ENCODE measurements at places on chromosomes 7 and 10.

DNA sequence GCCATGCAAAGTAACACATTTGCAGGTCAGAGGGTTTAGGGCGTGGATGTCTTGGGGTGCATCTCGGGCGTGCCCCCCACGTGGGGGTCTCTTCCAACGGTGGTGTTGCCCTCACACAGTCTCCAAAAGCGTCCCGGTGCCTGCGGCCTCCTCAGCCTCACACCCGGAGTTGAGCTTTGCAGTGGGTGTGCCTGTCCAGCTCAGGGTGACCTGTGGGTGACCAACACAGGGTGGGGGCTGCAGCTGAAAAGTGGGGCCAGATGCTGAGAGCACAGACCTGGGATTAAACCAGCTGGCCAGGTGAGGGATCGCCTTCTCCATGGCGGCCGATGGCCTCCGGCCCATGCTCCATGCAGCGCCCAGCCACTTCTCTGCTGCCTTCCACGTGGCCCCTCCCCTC is 63.1 kb downstream of the PWWP2B start:
- peak; percentile 53 for DNase-seq

DNA sequence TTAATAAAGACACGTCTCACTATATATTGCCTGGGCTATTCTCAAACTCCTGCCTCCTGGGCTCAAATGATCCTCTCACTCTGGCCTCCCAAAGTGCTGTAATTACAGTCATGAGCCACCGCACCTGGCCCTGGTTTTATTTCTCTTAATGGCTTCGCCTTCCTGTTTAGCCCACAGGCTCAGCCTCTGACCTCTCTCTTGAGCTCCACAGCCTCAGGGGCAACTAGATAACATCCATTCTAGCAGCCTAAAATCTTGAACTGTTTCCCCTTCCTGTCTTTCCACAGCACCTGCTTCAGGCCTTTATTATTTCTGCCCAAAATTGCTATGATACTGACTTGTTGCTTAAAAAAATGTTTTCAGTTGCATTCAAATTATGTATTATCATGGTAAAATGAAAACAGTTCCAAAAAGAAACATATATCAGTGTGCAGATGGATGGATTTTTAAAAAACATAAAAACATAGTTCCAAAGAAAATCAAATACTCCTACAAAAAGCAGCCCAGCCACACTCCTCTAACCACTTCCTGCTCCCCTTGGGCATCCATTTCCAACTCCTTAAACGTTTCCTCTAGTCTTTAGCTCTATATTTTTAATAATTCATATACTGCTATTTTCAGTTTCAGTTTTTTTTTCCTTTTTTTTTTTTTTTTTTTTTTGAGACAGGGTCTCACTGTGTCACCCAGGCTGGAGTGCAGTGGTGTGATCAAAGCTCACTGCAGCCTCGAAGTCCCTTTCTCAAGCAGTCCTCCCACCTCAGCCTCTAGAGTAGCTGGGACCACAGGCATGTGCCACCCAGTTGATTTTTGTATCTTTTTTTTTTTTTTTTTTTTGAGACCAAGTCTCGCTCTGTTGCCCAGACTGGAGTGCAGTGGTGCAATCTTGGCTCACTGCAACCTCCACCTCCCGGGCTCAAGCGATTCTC is 5.1 kb upstream of the BAZ1B start:
- DNase-seq = no peak

- DNase-seq = no peak
Measured at GRCh38 chr7:6350433-6351058, 78.1 kb upstream of the CYTH3 start.

GRCh38 chr7:100604028-100604975 is 2.1 kb downstream of the PCOLCE start:
- DNase-seq = no peak

GRCh38 chr10:92880917-92881316 is 32.6 kb downstream of the EXOC6 start:
- DNase-seq = no peak

DNA sequence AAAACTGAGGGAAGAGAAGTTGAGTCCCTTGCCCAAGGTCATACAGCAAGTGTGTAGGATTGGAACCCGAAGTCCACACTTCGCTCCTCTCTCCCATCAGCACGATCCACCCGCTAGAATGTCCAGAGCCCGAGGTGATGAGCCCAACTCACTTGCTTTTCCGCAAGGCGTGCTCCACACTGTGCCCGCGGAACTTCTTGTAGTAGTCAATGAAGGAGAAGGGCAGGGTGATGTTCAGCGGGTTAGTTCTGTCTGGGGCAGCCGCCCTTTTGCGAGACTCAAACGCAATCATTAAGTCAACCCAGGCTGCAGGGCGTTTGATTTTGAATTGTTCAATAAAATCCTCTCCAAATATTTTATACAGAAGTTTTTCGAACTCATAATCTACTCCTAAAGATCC is 58.6 kb downstream of the PNLIPRP2 start:
- DNase-seq = peak; percentile 21

DNA sequence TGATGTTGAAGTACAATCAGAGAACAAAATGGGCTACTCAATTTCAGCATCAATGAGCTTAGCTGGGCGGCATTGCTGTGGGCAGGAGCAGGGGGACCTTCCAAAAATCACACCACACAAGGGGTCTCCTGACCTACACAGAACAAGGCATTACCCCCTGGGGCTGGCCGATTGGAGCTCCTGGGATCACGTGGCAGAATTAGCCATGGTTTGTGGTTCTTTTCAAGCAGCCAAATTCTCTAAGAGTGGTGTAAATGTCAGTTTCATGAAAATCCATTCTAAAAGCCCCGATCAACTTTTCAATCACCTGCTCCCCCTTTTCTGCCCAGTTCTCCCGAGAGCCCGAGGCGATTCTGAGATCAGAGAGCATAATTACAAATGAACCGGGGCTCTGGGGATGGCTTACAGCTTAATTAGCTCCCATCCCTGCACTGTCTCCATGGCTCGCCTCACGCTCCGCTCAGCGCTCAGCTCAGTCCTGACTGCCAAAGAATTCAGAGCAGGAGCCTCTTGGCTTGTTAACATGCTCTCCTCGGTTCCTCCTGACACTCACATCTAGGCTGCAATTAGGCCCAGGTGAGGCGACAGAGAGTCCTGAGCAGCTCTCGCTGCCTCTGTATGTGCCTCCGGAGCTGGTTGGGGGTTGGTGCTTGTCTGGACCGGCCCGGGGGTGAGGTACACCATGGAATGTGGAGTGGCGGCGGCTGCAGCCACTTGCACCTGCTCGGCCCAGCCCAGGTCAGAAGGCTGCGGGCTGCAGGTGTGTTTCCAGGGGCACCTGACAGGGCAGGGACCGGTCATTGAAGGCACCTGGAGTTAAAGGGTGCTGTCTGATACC is 111.8 kb downstream of the WDR11 start:
- DNase-seq = no peak

DNA sequence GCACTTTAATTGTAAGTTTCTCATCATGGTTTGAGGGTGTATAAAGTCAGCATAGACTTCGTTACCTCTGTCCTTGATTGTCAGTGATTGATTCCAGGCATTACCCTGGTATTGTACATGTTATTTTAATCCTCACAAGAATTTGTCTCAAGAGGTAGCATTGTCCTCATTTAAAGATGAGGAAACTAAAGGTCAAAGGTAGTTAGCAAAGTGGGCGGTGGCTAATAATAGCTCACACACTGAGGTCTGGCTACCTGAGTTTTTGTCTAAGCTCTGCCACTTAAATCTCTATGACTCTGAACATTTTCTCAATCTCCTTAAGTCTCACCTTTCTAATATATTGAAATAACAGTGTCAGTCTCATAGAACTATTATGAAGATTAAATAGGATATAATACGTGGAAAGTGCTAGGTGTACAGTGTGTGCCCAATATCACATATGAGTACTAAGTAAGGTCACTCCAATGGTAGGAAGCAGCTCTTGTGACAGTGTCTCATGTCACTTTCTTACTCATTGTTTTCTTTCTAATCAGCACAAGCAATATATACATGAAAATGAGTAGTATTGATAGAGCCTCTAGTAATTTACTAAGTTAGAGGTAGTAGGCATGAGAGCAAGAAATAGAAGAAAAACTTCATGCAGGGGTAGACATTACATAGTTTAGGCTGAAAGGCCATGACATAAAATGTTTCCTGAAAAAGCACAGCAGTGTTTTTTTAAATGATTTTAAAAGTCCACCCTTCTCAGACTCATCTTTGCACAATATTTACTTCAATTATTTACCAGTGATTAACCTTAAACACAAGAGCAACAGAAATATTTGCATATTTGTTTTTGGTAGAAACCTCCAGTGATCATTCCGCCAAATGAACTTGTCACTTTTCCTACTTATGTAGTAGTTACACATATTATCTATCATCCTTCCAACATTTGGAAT is 21.0 kb downstream of the AHR start:
- no peak for DNase-seq

DNA sequence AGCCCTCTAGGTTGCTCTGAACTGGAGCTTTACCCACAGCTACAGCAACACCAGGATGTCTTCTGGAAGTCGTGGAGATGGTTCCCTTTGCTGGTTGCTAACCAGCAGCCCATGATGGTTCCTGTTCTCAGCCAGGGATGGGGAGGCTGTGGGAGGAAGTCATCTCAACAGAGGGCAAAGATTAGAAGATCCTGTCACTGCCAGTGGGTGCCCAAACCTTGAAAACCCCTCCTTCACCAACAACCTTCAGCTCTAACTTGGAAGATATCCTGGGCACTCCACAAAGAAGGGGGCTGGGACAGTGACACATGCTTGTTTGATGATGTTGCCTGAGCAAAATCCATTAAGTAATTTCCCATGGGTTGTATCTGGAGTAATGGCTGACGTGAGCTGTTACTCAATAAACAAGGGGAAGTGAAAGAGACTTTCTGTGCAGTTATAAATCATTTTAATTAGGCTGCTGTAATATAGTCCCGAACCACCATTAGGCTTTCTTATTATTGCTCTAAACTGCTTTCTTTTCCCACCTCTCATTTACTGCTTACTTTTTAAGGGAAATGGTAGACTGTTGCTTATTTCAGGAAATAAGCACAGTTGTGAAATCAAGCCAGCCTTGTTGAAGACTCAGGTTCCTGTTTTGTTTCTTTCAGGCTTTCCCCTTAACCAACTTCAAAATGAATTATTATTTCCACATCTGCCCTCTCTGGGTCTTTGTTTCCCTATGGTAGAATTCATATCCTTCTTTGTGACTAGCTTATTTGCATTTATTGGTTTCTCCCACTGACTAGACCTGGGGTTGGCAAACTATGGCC is 124.8 kb downstream of the PPP1R17 start:
- no peak for DNase-seq

- no peak for DNase-seq
Measured at GRCh38 chr10:119650062-119650461, 1.1 kb upstream of the BAG3 start.

GRCh38 chr10:29035721-29036120 is 253.1 kb upstream of the LYZL1 start:
- DNase-seq = no peak

DNA sequence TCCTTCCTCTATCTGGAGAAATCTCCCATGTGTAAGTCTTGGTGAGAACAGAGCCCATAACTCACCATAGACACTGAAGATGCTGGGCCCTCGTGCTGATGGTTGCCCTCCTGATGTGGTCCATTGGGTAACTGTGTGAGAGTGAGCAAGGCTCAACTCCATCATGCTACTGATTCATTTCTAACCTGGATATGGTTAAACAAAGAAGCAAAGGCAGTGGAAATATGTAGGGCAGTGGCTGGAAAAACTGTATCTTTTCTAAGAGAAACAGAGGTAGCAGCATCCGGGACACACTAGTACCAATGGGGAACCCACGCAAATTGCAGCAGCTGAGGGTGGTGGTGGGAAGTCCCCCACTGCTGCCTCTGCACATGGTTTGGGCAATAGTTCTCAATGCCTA is 221.7 kb downstream of the KLF6 start:
- DNase-seq = no peak

DNA sequence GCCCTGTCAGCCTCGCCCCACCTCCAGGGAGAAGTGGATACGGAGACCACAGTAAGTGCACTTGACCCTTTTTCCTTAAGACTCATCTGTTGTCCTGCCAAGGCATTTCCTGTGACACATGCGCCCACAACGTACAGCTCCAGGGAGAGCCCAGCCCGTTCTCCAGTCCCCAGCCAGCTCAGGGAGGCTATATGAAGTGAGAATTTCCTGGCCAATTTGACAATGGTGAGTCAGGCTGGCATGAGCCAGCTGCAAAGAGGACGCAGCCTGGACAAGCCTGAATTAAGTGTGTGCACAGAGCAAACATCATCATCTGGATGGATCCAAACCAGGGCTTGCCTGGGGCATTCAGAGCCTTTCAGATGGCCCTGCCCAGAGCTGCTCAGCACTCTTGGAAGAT is 244.8 kb downstream of the KCNMA1 start:
- no peak for DNase-seq

DNA sequence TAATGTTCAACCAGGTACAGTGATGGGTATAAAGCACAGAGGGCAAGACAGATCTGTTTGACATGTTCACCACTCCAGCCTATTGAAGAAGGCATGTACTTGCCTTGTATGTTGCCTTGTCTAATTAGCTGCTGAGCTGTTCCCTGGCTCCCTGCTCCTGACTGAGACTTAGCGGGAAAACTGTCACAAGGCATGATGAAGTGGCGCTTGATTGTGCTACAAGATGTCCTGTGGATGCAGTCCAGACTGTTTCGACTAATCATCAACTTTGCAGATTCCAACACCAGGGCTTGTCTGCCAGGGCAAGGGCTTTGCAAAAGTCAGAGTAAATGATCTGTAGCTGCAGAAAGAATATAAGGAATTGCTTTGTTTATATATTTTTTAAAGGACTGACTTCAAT is 136.2 kb upstream of the NRBF2 start:
- DNase-seq = no peak

GRCh38 chr10:11936389-11937152 is 106.0 kb downstream of the UPF2 start:
- DNase-seq = no peak

DNA sequence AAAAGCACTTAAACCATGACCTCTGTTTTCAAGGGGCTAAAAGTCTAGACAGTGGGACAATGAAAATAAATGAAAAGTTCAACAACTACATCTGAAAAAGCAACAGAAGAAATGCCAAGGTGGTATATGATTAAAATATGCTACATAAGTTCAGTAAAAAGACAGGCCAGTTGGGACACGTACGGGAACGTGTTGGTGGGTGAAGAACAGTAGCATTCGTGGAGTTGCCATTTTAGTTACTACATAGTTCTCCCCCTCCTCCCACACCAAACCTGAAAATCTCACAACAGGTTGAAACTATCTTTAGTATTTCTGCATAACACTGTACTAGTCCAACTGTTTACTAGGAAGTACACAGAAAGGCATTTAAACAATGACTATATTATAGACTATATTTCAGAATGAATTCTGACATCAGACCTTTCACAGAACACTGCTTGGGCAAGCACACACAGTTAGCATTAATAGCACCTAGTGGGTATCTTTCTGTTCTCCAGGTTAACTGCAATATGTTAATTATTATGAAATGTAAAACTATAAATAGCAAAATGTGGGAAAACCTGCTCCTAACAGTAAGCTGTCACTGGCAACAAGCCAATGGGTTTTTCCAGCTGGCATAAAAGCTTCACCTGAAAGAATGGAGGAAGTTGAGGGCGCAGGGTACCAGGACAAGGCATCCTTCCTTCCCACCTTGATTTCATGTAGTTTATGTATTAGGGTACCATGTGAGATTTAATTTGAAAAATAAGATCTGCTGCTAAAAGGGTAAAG is 135.0 kb downstream of the STRA8 start:
- no peak for DNase-seq

- no peak for DNase-seq
Measured at GRCh38 chr10:106267591-106267990, 896.9 kb downstream of the SORCS1 start.
